ENCODE measurements at places on chromosomes 3 and 15. TPM values are rescaled to one million over a fixed set of nuclear protein-coding genes. Genes with fewer than 3 reads are reported as not detected.

The CHRM5 gene
- not detected for total RNA-seq

The TRIM42 gene
- total RNA-seq: not detected

The CRABP1 gene
- total RNA-seq: not detected

The ACKR2 gene
- total RNA-seq: 7.9 TPM

The PLSCR5 gene
- not detected for total RNA-seq

The TMEM44 gene
- total RNA-seq: 11.0 TPM

The ISLR gene
- total RNA-seq: 208 TPM

The HIGD2B gene
- total RNA-seq: not detected

The COX17 gene
- 27.3 TPM for total RNA-seq

The ANKRD34C gene
- total RNA-seq: 0.25 TPM

The KIF9 gene
- total RNA-seq: 0.98 TPM

The CASR gene
- total RNA-seq: not detected

The GOLGA8R gene
- total RNA-seq: 3.2 TPM

The SCAMP5 gene
- total RNA-seq: 6.6 TPM

The ADAMTS17 gene
- 16.0 TPM for total RNA-seq

The HDGFL3 gene
- 27.7 TPM for total RNA-seq

The PLXND1 gene
- total RNA-seq: 96.5 TPM

DNA sequence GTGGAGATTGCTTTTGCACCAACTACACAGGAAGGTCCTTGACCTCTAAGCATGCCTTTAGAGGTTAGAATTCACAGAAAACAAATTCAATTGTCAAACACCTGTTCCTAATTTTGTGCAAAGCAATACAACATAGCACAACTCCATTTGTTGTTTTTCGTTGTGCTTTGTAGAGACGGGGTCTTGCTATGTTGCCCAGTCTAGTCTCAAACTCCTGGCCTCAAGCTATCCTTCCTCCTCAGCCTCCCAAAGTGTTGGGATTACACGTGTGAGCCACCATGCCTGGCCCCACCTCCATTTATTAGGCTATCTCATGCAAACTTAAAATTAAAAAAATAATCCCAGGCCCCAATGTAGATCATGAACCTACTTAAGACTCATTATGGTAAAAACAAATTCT, 6.0 kb downstream of the NCBP2 start:
- no peak for DNase-seq

- DNase-seq: no peak
These were observed 48.0 kb upstream of the C15orf39 start for GRCh38 chr15:75153565-75154276.

DNA sequence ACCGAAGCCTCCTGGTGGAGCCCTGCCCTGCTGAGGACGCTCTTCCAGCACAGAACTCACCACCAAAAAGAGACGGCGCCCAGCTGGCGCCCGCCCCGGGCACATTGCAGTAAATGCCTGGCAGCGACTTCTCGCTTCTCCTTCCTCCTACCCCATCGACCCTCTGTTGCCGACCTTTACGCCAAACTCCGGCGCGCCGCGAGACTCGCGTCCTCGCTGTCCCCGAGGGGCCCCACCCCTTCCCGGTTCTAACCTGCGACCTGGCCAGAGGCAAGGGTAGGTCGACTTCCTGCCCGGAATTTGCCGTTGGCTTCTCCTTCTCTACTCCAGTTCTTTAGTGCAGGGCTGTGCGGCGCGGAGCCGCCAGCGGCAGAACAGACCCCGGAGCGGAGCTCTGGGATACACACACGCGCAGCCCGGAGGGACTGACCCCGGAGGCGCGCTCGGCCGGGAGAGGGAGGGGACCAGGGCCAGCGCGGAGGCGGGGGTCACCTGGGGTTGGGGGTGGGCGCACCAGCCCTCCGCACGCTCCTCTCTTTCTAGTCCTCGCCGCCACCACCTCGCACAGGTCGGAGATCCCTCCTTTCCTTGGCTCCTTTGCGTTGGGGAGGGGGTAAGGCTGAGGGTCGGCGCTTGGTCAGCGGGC, 226.6 kb upstream of the AZI2 start:
- no peak for DNase-seq

DNA sequence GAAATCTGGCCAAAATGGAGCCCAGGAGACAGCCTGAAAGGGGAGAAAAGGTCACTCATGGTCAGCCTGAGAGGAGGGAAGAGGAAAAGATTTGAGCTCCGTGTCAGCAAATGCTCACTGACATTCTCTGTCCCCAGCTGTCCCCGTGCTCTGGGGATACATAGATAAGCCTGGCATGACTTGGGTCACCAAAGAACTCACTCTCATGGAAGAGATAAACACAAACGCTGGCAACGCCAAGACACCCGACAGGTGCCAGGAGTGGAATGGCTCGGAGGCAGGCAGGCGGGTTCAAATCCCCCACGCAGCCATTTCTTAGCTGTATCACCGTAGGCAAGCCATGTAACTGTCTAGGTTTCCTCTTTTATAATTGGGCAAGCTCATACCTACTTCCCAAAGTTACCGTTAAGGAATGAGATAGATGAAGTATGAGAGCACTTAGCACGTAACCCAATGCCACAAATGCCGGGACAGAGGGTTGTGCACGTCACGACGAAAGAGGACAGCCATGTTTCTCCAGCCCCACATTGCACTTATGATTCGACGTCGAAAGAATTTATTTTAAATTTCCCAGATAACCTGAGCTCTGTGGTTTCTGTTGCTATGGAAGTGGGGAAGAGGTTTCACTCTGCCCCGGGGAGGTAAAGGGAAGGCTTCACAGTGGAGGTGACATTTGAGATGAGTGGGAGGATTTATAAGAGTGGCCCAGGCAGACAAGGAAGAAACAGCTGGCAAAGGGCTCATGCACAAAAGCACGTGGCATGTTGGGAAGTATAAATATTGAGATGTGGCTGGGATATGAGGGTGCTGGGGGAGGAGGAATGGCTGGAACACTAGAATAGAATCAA, 41.4 kb upstream of the TSEN2 start:
- no peak for DNase-seq

GRCh38 chr3:141600331-141600730, 113.5 kb downstream of the RASA2 start:
- no peak for DNase-seq

DNA sequence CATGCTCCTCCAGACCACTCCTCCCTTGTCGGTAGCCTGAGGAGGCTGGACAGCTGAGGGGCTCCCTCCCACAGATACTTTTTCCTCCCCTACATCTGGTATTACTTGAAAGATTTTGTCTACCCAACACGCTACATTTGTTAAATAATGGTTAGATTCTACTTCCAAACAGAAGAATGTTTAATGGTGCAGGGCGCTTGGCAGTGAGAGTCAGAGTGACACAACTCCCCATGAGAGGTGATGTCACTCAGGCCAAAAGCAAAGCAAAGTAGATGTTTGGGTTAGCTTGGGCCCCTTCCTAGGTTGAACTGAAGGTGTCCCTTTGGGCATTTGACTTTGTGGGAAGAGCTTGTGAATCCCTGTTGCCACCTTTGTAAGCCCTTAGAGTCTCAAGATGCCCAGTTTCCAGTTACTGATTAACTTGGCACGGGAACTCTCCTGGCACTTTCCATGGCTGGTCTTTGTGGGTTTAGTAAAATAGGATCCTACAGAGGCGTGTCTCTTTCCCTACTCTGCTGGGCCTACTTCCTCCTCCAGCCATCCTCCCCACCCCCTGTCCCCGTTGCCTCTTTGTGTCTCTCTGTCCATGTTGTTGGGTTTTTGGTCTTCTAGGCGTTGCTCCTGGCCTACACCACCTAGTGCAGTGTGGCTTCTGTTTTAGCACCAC, 5.6 kb downstream of the LIMD1 start:
- no peak for DNase-seq

- DNase-seq: no peak
These were observed 498.4 kb upstream of the ALCAM start for GRCh38 chr3:104868291-104868690.

DNA sequence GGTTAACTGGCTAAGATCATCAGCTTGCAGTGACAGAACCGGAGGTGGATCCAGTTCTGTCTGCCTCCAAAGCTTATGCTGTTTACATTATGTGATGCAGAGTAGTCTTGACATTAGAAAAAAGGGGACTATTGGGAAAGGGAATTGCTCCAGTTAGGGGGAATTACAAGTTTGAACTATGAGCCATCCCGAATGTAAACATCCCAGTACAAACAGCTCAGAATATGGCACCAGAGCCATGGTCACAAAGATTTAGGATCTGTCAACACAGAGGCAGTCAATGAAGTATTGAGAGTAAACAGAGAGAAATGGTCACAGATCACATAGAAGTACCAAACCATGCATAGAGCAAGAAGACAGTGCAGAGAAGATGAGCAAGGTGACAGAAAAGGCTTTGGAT, 39.8 kb upstream of the CRTC3 start:
- DNase-seq: no peak

DNA sequence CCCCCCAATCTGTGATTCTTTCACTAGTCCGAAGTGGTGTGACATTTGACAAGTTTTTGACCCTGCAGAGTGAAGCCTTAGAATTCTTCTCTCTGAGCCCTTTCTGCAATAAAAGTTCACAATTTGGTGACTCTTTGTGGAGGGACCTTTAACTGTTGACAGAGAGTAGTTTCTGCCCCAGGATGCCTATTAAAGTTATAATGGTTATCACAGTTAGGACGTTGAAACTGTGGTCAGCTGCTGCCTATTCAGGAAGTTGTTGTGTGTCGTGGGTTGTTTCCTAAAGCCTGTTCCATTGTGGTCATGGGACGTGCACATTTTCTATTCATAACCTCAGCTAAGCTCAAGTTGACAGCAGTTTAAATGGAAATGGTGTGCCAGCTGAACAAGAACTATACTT, 274.5 kb downstream of the NEK10 start:
- no peak for DNase-seq

DNA sequence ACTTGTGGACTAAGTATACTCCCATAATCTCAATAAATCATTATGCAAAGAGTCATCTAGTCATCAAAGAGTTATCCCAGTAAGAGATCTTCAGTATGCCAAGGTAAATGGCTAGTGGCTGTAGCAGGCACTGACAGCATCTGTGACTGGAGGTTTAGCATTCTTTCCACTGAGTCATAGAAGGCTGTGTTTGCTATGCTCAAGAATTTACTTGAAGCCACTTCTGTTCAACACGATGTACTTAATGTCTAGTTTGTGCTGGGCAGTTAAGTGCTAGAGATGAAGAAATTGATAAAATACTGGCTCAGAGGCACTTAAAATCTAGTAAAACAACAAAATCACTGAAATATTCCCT, 13.0 kb downstream of the ZBED2 start:
- no peak for DNase-seq

GRCh38 chr3:86978111-86978551, 12.8 kb downstream of the VGLL3 start:
- no peak for DNase-seq

DNA sequence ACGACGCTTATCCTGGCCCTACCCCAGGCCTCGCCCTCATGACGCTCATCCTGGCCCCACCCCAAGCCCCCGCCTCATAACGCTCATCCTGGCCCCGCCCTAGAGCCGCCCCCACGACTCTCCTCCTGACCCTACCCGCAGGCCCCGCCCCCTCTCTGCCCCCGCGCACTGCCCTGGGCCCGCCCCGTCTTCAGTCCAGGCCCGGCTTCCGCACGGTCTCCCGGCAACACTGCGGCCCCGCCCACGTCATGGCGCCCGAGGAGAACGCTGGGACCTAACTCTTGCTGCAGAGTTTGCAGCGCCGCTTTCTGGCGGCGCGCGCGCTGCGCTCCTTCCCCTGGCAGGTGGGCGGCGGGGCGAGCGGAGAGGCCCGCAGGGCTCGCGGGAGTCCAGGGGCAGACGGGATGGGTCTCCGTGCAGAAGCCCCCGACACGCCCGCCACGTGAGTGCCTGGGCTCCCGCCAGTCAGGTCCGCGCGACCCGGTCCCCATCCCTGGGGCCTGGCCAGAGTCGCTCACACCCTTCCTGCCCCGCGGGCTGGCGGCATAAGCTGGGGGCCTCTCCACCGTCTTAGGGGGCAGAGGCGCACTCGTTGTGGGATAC, 52.5 kb upstream of the ROPN1B start:
- peak; percentile 98 for DNase-seq

- no peak for DNase-seq
These were observed 548.9 kb downstream of the NTRK3 start for GRCh38 chr15:87707566-87708130.

GRCh38 chr3:150144191-150144708, 173.6 kb upstream of the PFN2 start:
- no peak for DNase-seq

GRCh38 chr3:125236331-125236903, 23.9 kb upstream of the SLC12A8 start:
- no peak for DNase-seq

DNA sequence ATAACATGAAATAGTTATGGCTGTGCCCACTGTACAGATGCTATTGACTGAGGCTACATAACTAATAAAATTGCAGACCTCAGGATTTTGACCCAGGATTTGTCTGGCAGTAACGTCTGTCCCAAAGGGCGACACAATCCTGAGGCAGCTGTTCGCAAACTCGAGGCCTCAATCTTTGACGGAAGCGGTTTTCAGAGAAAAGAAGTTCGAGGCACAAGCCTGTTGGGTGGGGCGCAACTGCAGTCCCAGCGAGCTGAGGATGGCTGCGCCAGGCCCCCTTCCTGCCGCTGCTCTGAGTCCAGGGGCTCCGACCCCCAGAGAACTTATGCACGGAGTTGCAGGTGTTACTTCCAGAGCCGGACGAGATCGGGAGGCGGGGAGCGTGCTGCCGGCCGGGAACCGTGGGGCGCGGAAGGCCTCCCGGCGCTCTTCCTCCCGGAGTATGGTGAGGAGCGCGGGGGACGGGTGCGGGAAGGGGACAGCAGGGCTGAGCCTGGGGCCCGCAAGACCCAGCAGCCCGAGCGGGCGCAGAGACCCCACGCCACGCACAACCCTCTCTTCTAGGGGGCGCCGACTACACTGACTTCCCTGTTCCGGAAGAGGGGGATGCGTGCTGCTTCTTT, at the start of gene PARP15:
TSS of gene PARP15 (plus strand) at position 242 of the 623 bp plus-strand sequence. CDS start at position 260, 18 bp downstream.
- DNase-seq: no peak

DNA sequence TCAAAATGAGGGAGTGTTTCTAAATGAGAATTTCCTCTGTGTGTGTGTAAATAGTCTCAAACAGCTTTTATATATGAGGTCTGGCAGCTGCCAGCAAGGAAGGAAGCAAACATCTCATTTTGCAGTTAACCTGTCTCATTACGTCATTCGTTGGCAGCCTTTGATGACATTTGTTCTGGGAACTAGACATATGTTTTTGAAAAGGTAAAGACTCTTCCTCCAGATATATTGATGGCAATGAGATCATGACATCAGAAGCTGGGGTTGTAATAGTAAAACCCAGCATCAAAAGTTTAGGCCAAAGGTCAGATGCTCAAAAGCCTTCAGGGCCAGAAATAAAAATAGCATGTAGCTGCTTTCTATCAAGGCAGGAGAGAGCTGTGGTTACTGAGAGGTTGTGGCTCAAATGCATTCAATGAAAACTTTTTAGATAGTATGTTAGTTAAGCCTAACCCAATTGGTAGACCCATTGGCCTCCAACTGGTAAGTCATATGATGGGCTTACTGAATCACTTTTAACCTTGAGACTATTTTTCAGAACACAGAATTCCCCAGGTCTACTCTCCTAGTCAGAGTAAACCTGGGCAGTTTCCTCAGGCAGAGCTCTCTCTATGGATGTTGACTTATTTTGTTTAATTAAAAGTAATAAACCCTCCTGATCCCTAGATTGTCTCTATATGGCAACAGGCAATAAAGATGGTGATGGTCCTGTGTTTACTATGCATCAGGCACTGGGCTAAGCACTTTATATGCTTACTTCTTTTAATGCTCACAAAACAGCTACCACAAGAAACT, 386.5 kb upstream of the CFAP20DC start:
- DNase-seq: no peak

GRCh38 chr3:138199851-138200250, 12.8 kb downstream of the ARMC8 start:
- no peak for DNase-seq

- no peak for DNase-seq
These were observed 85.2 kb downstream of the FILIP1L start for GRCh38 chr3:100029052-100029451.
